ENCODE measurements at places on chromosomes 7 and 10.

DNA sequence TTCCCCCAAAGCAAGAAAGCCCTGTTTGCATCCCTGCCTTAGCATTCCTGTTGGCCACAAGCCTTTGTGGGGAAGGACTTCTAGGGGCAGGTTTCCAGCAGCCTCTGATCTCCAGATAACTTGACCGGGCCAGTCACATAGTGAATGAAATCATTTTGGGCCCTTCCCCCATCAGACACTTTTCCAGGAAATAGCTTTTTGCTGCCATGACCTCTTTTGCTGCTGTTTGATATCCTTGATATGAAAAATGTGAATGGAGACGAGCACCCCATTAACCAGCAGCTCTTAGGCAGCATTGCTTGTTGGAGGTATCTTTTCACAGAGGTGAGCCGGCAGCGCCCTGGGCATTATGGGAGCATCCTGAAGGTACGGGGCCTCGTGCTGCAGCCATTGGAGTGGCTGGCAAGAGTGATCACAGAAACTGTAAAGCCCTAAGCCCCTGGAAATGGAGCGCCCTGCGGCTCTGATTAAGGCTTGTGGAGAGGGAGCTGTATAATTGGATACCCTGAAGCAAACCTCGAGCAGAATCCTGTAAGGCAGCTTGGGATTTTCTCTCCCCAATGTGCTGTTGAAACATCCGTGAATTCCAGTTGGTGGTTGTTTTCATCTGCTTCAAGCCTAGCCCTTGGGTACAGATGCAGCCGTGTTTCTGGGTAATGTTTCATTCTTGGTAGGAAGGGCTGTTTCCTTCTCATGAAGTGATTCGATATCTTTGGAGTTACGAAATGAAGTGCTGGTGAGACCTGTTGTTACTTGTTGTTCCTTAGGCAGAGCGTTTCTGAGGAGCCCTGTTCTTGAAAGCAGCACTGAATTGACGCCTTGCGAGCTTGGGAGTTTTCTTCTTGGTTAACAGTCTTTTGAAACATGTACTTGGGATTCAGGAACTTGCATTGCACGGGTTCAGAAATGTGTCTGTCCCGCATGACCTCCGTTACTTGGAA lies 179.0 kb downstream of the PTEN start:
- no peak for DNase-seq

DNA sequence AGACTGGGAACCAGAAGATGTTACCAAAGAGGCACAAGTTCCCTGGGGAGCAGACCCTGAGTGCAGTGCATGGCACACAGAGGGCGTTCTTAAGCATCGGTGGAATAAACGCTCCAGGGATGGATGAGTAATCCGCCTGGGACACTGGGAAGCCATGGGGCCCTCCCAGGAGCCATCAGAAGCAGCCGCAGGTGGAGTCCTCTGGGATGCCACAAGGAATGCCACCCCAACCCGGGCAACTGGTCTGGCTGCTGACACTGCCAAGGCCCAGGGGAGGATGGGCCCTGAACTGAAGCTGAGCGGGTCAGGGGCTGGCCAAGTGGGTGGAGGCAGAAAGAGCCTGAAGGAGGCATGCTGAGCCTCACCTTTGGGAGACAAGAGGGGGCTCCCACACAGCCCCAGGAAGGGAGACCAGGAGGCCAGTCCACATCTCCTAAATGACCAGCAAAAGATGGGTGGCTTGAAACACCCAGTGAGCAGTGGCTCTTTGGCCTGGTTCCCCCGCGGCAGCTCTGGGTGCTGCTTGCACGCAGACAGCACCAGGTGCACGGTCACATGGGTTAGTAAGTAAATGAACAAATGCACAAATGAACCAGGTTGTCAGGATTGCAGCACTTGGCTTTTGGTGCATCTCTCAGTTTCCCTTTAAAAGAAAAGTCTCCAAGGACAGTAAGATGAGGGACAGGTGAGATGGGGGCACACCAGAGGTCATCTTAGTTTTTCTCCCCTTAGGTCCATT lies 141.3 kb upstream of the ZMIZ1 start:
- no peak for DNase-seq

DNA sequence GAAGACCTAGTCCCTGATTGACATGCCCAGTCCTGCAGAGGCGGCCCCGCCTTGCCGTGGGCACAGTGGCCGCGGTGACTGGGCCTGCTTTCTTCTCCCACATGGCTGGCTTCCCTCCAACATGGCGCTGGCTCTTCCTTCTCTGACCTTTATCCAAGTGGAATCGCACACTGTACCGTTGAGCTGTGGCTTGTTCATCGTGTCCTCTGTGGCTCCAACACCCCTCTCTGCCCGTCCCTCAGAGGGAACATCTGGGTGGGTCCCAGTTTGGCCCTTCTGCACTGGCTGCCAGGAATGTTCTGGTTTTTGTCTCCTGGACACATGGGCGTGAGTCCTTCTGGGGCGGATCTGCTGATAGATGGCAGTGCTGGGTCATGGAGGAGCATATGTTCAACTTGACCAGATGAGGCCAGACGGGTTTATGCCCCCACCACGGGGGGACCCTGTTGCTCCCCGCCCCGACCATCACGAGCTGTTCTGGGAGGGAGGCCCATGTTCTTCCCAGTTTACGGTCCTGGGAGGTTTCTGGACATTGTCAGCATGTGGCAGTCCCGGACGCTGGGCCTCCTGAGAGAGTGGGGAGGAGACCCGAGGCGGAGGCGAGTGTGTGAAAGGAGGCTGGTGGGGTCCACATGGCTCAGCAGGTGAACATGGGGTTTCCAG lies 63.5 kb downstream of the LHPP start:
- DNase-seq = no peak

DNA sequence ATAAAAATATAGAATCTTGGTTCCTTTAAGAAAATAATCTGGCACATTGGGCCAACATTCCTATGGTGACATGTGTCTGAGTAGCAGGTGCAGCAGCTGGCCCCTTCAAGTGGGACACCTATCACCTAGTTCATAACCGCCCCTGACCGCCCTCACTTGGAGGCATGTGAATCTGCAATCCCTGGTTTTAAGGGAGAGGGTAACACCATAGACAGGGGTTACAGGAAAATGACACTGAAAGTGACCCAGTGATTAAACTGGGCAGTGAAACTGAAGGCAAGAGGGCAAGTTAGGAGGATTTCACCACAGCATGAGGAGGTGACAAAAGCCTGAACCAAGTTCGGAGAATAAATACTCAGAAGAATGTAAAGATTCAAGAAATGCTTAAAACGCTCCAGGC lies 1.1 kb downstream of the RSU1 start:
- DNase-seq = no peak

DNA sequence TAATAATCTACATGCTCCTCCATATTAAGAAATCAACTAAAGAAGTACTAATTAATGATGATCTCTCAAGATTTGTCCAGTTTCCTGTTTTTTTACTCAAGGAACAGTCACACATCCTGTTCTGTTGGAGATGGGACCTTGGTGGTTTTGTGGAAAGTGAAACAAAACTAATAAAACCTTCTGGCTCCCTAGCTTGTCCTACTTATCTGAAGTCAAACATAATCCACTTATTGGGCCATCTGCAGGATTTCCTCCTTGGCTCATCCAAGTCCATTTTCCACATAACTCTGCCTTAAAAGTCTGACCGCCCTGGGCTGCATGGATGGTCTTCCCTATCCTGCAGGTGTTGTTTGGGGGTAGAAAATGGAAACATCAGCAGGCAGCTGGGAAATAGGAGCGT lies 39.4 kb upstream of the TARP start:
- DNase-seq = no peak
